ENCODE measurements at places on chromosomes 5 and 9. TPM values are rescaled to one million over a fixed set of nuclear protein-coding genes. Genes with fewer than 3 reads are reported as not detected.

DNA sequence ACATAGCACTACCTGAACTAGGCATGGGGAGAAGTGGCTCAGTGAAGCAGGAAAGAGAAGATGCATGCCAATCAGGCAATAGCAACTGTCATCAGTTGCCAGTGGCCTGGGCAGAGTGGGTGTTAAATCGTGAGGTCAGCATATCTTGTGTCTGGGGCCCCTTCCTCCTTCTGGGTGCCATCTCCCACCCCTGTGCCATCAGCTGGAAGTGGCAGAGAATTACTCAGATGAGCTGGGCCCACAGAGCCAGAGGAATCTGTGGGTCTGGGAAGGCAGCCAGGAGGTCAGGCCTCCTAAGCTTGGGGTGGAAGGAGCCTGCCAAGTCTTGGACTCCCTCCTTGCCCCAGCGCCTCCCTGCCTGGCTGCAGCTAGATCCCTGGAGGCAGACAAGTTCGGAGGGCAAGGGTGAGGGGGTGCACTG lies 66.5 kb downstream of the GALNT12 start:
- no peak for DNase-seq

DNA sequence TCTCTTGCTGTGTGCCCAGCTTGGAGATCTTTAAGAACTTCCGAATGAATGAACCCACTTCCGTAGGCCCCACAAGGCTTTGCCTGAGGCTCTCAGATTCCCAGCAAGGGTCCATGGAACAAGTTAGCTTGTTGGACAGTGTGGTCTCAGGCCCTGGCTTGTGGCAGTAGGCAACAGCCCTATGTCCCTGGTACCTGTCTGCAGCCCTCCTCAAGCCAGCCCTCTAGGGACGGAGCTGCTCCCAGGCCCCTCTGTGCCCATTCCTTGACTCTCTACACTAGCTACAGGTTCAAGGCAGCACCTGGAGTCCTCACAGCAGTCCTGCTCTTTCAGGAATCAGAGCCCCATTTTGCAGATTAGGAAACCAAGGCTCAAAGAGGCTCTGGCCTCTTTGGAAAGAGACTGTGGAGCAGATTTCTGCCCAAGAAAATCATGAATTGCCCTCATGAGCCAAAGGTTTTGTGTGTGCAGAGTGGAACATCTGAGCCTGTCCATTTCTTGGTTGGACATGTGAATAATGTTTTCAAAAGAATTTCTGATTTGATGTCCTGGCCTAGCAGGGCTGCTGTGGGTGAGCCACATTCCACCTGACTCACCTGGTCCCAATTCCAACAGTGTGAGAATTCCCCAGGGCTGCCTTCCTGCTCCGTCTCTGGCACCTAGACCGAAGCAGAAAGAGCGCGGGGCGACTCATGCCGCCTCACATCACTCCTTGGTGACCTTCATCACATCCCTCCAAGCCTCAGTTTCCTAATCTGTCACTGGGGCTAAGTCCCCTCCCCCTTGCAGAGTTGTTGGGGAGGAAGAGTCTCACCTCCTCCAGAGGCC lies 131.7 kb downstream of the BARX1 start:
- peak; percentile 2 for DNase-seq

DNA sequence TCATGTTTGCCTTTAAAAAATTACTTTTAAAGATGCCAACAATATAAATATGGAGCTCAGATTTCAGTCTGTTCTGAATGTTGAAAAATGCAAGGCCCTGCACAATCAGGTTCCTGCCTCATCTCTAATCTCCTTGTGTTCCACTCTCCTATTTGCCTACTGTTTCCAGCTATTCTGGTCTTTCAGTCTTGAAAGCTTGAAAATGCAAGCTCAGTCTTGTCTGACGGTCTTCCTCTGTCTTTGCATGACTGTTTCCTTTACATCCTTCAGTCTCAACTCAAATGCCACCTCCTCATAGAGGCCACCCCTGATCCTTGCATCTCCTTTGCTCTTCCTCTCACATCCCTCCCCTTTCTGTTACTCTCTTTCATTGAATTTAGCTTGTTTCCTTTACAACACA lies 354.9 kb downstream of the KIF4B start:
- DNase-seq: no peak

CLIC3 gene
- total RNA-seq: not detected

GRCh38 chr9:89427621-89428221 lies 70.2 kb downstream of the SEMA4D start:
- no peak for DNase-seq
